Spinal cord (tissue), 10 donors: ENCODE measurements at places on chromosomes 3 and 15. TPM values are rescaled to one million over a fixed set of nuclear protein-coding genes. Genes with fewer than 3 reads are reported as not detected.

GRCh38 chr15:100923076-100923475, 3.9 kb downstream of the LRRK1 start:
- H3K27me3 ChIP-seq: peaks cover 49% of the 10 kb centered on the region
- no peak for DNase-seq
- no peak overlapping the region for H3K27ac ChIP-seq
- no peaks in the 10 kb centered on the region for H3K36me3 ChIP-seq

- H3K27me3 ChIP-seq: no peaks in the 10 kb centered on the region
- no peaks in the 10 kb centered on the region for H3K4me1 ChIP-seq
- no peak overlapping the region for H3K27ac ChIP-seq
- H3K4me3 ChIP-seq: no peak overlapping the region
These were observed 134.6 kb downstream of the SLCO3A1 start for GRCh38 chr15:91988071-91988470.

- no peak overlapping the region for H3K4me3 ChIP-seq
- peaks cover 3% of the 10 kb centered on the region for H3K4me1 ChIP-seq
- DNase-seq: no peak
These were observed 57.4 kb upstream of the STXBP5L start for GRCh38 chr3:120850381-120851295.

DNA sequence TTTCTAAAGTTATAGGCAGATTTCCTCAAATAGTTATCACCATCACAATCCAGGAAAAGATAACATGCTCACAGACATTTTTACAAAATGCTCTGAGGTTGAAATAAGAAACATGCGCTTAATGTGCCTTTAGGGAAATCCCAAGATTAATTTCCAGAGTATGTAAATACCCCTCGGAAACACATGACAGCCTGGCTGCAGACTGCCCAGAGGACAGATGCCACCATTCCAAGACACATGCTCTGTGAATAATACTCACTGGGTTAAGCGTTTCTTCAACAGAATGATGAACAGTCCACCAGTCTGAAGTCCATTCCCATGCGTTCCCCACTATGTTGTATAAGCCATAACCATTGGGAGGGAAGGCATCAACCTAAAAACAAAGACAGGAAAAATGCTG, 56.5 kb downstream of the SUMF1 start:
- DNase-seq: no peak
- no peaks in the 10 kb centered on the region for H3K36me3 ChIP-seq
- no peak overlapping the region for H3K27ac ChIP-seq
- no peak overlapping the region for H3K4me3 ChIP-seq
- no peaks in the 10 kb centered on the region for H3K27me3 ChIP-seq

Gene PPM1M
- polyA plus RNA-seq: 21.7 TPM

Gene TTC23
- 14.8 TPM for polyA plus RNA-seq

Gene GOLGA6B
- polyA plus RNA-seq: 1.3 TPM

DNA sequence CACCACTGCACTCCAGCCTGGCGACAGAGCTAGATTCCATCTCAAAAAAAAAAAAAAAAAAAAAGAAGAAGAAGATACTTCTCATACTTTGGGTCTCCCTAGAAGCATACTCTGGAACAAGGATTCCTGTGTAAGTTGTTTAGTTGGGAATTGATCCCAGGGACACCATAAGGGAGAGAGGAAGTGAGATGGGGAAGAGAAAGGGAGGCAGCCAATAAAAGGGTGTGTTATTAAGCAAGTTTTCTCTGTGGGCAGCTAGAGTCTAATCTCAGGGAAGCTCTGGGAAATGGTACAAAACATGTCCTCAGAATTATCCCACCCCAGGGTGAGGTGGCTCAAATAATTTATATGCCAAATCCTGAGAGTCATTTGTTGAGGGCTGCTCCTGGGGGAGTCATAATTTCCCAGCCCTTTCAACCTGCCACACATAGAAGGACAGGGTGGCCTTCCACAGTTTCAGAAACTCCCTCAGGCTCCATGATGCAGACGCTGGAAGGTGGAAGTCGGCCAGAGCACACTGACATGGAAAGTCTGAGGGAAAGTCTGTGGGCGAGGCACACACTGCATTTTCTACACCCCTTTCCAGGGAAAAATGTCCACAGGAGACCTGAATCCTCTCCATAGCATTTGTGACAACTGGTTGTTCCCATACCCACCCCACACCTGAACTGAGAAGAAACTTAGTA, 86.4 kb upstream of the SLC4A7 start:
- no peak for DNase-seq
- H3K27me3 ChIP-seq: no peaks in the 10 kb centered on the region
- peaks cover 4% of the 10 kb centered on the region for H3K4me1 ChIP-seq
- no peak overlapping the region for H3K27ac ChIP-seq
- no peaks in the 10 kb centered on the region for H3K36me3 ChIP-seq

Gene GHSR
- 0.29 TPM for polyA plus RNA-seq

DNA sequence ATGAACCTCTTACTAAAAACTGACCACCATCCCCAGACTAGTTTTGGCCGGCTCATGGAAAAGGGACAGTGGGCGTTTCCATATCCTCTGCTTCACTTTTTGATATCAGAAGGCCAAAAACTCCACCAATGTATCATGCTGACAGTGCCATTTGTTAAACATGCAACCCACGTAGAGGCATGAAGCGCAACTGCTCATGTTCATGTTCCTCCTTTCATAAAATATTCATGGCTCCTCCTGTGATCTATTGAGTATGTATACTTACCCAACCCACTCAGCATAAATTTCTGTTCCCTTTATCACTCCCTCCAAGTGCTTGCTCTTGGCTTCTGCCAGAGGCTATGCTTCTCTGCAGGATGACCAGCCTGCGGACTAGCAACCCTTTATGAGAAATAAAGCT, 58.7 kb upstream of the TGFBR2 start:
- H3K27ac ChIP-seq: no peak overlapping the region
- DNase-seq: no peak
- H3K27me3 ChIP-seq: no peaks in the 10 kb centered on the region
- H3K36me3 ChIP-seq: no peaks in the 10 kb centered on the region

Gene FGF12
- 94.5 TPM for polyA plus RNA-seq

Gene HHATL
- polyA plus RNA-seq: 5.0 TPM

DNA sequence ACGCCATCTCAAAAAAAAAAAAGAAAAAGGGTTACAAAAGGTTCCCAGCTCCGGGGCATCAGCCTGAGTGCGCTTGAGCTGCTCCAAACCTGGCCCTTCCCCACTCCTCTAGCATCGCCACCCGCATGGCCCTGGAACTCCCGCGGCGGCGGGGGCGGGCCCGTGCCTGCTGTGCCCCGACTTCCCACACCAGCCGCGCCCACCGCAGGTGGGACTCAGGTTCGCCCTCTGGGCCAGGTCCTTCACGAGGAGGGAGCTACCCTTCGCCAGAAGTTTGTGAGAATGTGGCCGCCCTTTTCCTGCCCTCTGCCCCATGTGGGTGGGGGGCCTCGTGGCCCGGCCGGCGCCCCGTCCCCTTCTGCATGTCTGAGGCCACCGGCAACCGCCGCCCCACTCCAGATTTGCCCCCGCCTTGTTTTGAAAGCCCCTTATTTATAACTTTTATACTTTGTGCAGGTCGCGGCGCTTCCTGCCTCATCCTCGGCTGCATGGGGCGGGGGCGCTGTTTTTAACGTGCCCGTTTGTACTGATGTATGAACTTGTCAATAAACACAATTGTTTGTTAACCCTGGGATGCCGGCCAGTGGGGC, 507 bp upstream of the JMJD7 start:
- peaks cover 67% of the 10 kb centered on the region for H3K36me3 ChIP-seq
- peak overlapping the region; percentile 95 for H3K4me3 ChIP-seq

Gene RLBP1
- 3.6 TPM for polyA plus RNA-seq

- H3K36me3 ChIP-seq: no peaks in the 10 kb centered on the region
- peaks cover 22% of the 10 kb centered on the region for H3K4me1 ChIP-seq
- no peak overlapping the region for H3K4me3 ChIP-seq
- no peaks in the 10 kb centered on the region for H3K27me3 ChIP-seq
- no peak overlapping the region for H3K27ac ChIP-seq
These were observed 29.6 kb upstream of the RPL32 start for GRCh38 chr3:12870942-12871341.

DNA sequence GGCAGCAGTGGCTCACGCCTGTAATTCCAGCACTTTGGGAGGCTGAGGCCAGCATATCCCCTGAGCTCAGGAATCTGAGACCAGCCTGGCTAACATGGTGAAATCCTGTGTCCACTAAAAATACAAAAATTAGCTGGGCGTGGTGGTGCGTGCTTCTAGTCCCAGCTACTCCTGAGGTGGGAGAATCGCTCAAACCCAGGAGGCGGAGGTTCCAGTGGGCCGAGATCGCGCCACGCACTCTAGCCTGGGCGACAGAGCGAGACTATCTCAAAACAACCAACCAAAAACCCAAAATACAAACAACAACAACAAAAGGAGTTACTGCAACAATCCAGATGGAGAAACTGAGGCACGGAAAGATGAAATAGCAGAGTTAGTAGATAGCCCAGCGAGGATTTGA, 35.4 kb downstream of the SAXO2 start:
- peaks cover 4% of the 10 kb centered on the region for H3K27me3 ChIP-seq
- H3K4me3 ChIP-seq: no peak overlapping the region
- H3K4me1 ChIP-seq: peaks cover 12% of the 10 kb centered on the region

DNA sequence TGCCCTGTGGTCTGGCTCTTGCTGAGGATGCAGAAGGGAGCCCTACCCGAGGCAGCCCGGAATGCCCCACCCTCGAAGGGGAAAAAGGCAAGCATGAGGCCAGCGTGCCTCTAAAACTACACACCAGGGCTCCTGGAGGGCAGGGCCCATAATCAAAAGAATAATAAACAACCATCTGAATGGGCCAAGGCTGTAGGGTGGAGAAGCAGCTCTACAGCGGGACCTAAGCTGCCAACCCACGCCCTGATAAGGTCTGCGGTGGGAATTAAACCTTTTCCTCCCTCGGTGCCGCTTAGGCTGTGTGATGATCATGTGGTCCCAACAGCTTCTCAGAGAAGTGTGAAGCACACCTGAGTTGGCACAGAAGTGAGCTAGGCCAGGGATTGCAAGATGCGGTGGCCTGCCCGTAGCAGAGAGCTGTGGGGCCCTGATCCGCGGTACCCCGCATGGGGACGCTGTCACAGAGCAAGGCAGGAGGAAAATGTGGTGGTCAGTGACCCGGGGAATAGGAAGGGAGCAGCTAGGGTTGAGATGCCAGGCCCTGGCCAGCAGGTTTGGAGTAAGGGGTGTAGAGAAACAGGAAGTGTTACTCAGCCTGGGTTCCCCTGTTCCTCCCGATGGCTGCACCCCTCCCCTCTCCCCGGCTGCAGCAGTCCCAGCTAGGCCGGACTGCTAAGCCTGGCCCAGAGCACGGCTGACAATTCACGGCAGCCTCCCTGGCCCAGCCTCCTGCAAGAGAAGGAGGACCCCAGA, 1.1 kb upstream of the C15orf62 start:
- DNase-seq: no peak
- no peak overlapping the region for H3K4me3 ChIP-seq
- peaks cover 54% of the 10 kb centered on the region for H3K4me1 ChIP-seq
- H3K36me3 ChIP-seq: peaks cover 72% of the 10 kb centered on the region

DNA sequence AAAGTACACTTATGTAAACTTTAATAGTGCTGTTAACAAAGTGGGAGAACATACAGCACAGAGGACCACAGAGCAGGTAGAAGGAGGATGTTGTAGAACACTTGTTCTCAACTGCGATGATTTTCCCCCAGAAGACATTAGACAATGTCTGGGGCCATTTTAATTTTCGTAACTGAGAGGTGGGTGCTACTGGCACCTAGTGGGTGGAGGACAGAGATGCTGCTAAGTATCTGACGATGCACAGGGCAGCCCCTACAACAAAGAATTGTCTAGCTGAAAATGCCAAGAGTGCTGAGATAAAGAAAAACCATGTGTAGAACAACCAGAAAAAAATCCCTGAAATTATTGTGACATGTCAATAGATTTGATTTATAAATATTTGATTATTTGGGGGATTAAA, 5.0 kb upstream of the KBTBD8 start:
- no peaks in the 10 kb centered on the region for H3K27me3 ChIP-seq
- peaks cover 6% of the 10 kb centered on the region for H3K4me1 ChIP-seq
- DNase-seq: no peak

DNA sequence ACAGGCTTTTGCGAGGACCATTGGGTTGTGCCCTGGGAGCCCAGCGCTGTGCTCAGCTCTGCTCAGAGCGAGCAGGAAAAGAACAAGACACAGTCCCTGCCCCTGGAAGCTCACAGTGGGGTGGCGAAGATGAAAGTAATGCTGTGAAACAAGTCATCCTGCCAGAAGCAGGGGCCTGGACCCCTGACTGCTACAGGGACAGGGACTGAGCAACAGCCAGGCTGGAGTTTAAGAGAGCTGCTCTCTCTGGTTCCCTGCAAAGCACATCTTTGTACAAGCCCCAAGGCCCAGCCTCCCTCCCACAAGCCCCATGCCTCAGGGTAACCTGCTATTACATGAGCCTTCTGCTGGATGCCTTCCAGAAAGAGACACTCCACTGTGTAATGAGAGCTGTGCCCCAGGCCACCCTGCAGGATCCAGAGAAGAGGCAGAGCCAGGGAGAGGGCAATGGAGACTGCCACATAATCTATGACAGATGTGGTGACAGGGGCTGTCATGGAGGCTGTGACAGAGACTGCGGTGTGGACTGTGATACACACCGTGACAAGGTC, 7.1 kb upstream of the HCN4 start:
- peaks cover 4% of the 10 kb centered on the region for H3K27me3 ChIP-seq
- no peak overlapping the region for H3K4me3 ChIP-seq
- peaks cover 15% of the 10 kb centered on the region for H3K4me1 ChIP-seq
- no peak overlapping the region for H3K27ac ChIP-seq
- H3K36me3 ChIP-seq: no peaks in the 10 kb centered on the region

GRCh38 chr3:101732240-101732641, 7.8 kb downstream of the CEP97 start:
- DNase-seq: no peak
- peaks cover 4% of the 10 kb centered on the region for H3K4me1 ChIP-seq
- H3K27ac ChIP-seq: peak overlapping the region; percentile 42
- no peaks in the 10 kb centered on the region for H3K27me3 ChIP-seq
- H3K4me3 ChIP-seq: no peak overlapping the region

Gene TAGLN3
- 142 TPM for polyA plus RNA-seq

Gene CPLX3
- 0.57 TPM for polyA plus RNA-seq

- H3K36me3 ChIP-seq: no peaks in the 10 kb centered on the region
- no peak within 1 kb of the TSS for H3K27ac ChIP-seq
- peaks cover 29% of the 10 kb centered on the region for H3K27me3 ChIP-seq
- peak within 1 kb of the TSS; percentile 53 for H3K4me3 ChIP-seq
- peaks cover 19% of the 10 kb centered on the region for H3K4me1 ChIP-seq
These were observed at the start of gene C3orf80 for GRCh38 chr3:160225176-160226025. C3orf80 (plus strand) TSS chr3:160225422; CDS start chr3:160225636, 214 bp downstream.
